Heart right ventricle (tissue), 16 donors: ENCODE measurements at places on chromosomes 13 and 19. TPM values are rescaled to one million over a fixed set of nuclear protein-coding genes. Genes with fewer than 3 reads are reported as not detected.

GRCh38 chr13:45257638-45258333 is 56.9 kb upstream of the KCTD4 start:
- no peak for DNase-seq

GRCh38 chr13:52406629-52407028 is 657 bp upstream of the THSD1 start:
- no peak for DNase-seq

DNA sequence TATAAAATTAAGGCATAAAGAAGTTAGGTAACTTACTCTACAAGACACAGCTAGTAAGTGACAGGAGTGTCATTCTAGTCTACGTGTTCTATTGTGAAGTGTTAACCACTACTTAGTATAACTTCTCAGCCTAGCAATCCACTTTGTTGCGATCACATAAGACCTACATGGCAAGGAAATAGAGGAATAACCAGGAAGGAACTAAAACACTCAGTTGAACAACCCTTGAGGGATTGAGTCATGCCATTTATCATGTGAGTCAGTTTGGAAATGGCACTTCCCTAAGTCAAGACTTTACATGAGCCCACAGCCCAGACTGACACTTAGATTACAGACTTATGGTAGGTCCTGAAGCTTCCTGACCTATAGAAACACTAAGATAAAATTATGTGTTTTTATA is 279.5 kb upstream of the PCDH20 start:
- DNase-seq = no peak

CHAMP1 gene
- 8.6 TPM for total RNA-seq

SLC7A9 gene
- total RNA-seq = not detected
